ENCODE measurements at places on chromosomes 4 and X.

DNA sequence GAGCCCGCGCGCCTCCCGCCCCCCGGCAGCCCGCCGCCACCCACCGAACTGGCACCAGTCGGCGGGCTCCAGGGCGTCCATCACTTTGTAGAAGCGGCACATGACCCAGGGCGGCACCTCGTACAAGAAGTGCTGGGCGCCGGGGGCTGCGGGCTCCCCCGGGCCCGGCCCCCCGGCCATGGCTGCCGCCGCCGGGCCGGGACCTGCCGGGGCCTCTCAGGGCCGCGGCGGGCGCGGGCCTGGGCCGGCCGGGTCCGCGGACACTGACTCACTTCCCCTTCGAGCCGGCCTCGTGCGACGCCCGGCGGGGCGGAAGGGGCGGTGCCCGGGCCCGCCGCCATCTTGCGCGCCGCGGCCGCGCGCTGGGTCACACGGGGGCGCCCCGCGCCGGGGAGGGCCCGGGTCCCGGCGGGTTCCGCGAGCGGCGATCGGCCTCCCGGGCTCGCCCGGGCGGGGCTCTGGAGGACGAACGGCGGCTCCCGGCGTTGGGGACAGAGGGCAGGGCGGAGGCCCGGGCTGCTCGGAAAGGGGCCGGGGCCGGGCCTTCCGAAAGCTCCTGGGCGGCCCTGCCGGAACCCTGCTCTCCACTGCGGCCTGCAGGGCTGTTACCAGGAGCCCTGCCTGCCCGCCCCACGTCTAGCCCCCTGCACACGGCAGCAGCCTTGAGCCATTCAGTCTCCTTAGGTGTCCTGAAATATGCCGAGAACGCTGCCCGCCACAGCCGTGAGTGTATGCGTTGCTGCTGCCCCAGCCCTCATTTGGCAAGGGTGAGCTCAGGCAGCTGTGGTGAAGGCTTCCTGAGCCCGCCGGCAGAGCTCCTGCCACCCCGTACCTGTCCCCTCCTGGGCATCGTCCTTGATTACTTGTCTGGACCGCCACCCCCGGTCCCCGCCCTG, at the start of gene IRAK1:
TSS of gene IRAK1 (minus strand) at position 270 of the 896 bp plus-strand sequence. CDS start at position 180, 90 bp downstream.
- peaks cover 17% of the 10 kb centered on the region for H3K4me1 ChIP-seq
- H3K4me3 ChIP-seq, result peak within 1 kb of the TSS; percentile 55
- H3K36me3 ChIP-seq, result peaks cover 13% of the 10 kb centered on the region
- DNase-seq, result peak; percentile 39
- peak within 1 kb of the TSS; percentile 79 for H3K27ac ChIP-seq

DNA sequence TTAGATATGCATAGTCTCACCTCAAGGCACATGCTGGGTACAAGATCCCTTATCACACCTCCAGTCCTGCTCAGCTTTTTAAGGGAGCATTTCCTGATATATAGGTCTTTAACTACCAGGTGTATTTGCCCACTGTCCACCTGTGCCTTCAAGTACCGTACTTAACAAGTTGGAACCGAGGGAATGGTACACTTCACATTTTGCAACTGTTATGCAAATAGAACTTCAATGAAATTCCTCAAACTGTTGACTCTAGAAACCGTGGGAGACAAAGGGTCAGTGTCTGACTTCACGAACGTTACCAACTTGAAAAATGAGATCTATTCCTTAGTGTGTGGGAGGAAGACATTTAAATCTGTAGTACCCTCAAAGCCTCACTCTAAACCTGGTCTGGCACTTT, 5.2 kb downstream of the TRIM2 start:
- no peaks in the 10 kb centered on the region for H3K36me3 ChIP-seq
- no peak overlapping the region for H3K4me3 ChIP-seq
- DNase-seq, result no peak

- no peaks in the 10 kb centered on the region for H3K27me3 ChIP-seq
- H3K4me3 ChIP-seq, result no peak overlapping the region
- no peaks in the 10 kb centered on the region for H3K36me3 ChIP-seq
- H3K27ac ChIP-seq, result no peak overlapping the region
- DNase-seq, result no peak
Measured at GRCh38 chr4:78612398-78613178, 61.0 kb downstream of the ANXA3 start.

- H3K27me3 ChIP-seq, result no peaks in the 10 kb centered on the region
- no peak overlapping the region for H3K4me3 ChIP-seq
- no peaks in the 10 kb centered on the region for H3K36me3 ChIP-seq
- no peak for DNase-seq
Measured at GRCh38 chrX:40279091-40279430, 181.3 kb upstream of the BCOR start.

- no peaks in the 10 kb centered on the region for H3K27me3 ChIP-seq
- H3K4me1 ChIP-seq, result no peaks in the 10 kb centered on the region
- H3K27ac ChIP-seq, result no peak overlapping the region
- no peaks in the 10 kb centered on the region for H3K36me3 ChIP-seq
- no peak for DNase-seq
Measured at GRCh38 chr4:5812506-5813229, 80.2 kb downstream of the CRMP1 start.

DNA sequence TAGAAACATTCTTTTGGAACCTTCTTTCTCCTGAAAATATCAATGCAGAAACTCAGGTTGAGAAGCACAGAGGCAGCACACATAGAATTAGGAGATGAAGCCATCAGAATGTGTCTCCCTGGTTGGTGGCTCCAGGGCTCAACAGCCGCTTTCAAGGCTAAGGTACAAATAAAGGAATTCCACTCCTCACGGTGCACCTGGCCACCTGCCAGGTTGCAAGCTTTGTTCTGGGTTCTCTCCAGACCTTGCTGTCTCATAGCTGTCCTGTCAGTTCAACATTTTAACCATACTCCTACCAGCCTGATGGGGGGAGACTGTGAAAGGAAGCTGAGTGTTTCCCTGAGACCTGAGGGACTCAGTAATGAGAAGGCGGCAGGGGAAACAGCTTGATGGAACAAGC, 96.3 kb upstream of the HPF1 start:
- no peak overlapping the region for H3K27ac ChIP-seq
- no peaks in the 10 kb centered on the region for H3K36me3 ChIP-seq
- H3K4me1 ChIP-seq, result no peaks in the 10 kb centered on the region

DNA sequence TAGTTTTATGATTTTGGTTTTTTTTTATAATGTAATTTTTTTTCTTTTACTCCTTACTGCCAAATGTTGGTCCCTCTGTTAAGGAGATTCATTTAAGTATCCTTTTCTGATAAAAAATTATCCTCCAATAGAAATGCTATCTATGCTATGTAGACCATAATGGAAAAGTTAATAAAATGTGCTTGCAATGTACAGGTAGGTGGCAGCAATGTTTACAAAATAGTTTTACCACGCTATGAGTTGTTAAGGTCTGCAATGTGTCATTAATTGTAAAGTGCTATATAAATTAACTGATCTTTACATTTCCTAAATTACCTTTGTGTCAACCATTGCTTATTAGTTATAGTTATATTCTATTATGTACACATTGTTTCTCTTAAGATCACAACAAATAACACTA, 3.8 kb upstream of the CENPC start:
- no peaks in the 10 kb centered on the region for H3K27me3 ChIP-seq
- H3K27ac ChIP-seq, result no peak overlapping the region
- H3K4me3 ChIP-seq, result no peak overlapping the region
- H3K4me1 ChIP-seq, result no peaks in the 10 kb centered on the region

GRCh38 chr4:120010646-120011045, 56.0 kb downstream of the MAD2L1 start:
- H3K4me3 ChIP-seq, result no peak overlapping the region
- no peak for DNase-seq
- no peaks in the 10 kb centered on the region for H3K27me3 ChIP-seq

- H3K27me3 ChIP-seq, result no peaks in the 10 kb centered on the region
- no peaks in the 10 kb centered on the region for H3K36me3 ChIP-seq
- DNase-seq, result no peak
- no peak overlapping the region for H3K4me3 ChIP-seq
Measured at GRCh38 chr4:141900856-141901255, 264.5 kb downstream of the IL15 start.
